ENCODE measurements at places on chromosomes 2 and 18. TPM values are rescaled to one million over a fixed set of nuclear protein-coding genes. Genes with fewer than 3 reads are reported as not detected.

Gene POMC
- not detected for total RNA-seq

DNA sequence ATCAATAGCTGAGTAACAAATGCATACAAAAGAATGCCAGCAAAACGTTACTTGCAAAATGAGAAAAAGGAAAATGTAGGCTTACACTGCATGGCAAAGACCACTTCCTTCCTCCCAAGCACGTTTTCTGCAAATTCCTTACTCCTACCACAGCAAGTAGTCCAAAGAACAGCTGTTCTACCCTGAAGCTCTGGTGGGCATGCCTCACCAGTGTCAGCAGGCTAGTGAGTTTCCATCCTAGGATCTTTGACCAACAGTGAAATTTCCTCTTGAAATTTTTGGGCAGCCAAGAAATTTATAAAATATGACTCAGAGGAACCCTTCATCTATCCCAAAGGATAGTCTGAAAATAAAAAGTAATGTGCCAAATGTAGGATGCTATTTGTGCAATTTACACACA lies 123.9 kb downstream of the ZNF532 start:
- H3K27me3 ChIP-seq, result no peaks in the 10 kb centered on the region
- H3K4me1 ChIP-seq, result no peaks in the 10 kb centered on the region
- no peaks in the 10 kb centered on the region for H3K36me3 ChIP-seq
- no peak overlapping the region for H3K4me3 ChIP-seq

Gene ITPRIPL1
- total RNA-seq, result 12.2 TPM

DNA sequence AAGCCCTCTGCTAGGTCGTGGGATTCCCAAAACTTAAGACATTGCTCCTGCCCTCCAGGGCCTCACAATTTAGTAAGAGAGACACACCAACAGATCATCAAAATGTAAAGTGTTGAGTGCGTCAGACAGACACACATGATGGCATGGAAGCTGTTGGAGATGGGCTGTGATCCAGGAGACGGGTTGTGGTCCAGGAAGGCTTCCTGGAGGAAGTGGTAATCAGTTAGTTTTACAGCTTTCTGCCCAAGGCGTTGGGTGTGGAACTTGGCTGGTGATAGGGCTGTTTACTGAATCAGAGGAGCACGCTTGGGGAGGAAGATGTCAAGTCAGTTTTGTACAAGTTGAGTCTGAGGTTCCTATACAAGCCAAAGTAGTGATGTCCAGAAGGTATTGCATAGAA lies 24.0 kb upstream of the GLI2 start:
- H3K27ac ChIP-seq, result no peak overlapping the region
- H3K27me3 ChIP-seq, result no peaks in the 10 kb centered on the region
- no peaks in the 10 kb centered on the region for H3K4me1 ChIP-seq
- no peaks in the 10 kb centered on the region for H3K36me3 ChIP-seq

Gene DIPK1C
- 0.26 TPM for total RNA-seq

Gene GAL3ST2
- 1.6 TPM for total RNA-seq

Gene CNRIP1
- total RNA-seq, result not detected

DNA sequence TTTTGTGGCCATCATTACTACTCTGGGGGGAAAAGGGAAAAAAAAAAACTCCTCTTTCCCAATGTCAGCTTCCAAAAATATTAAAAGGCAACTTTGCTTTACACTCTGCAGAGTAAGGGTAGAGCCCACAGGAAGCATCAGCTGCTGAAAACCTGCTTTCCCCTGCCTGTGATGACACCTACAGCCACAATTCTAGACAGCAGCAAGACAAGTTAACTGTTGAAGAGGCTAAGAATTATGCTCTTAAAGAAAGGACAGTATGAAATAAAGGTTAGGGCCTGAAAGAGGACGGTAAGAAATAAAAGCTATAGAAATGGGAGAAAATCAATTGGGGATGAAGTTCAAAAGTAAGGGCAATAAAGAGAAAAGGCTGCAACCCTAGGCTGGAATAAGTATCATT lies 3.0 kb downstream of the PDE11A start:
- H3K27me3 ChIP-seq, result peaks cover 12% of the 10 kb centered on the region
- no peak for DNase-seq
- no peak overlapping the region for H3K4me3 ChIP-seq
- no peaks in the 10 kb centered on the region for H3K36me3 ChIP-seq

DNA sequence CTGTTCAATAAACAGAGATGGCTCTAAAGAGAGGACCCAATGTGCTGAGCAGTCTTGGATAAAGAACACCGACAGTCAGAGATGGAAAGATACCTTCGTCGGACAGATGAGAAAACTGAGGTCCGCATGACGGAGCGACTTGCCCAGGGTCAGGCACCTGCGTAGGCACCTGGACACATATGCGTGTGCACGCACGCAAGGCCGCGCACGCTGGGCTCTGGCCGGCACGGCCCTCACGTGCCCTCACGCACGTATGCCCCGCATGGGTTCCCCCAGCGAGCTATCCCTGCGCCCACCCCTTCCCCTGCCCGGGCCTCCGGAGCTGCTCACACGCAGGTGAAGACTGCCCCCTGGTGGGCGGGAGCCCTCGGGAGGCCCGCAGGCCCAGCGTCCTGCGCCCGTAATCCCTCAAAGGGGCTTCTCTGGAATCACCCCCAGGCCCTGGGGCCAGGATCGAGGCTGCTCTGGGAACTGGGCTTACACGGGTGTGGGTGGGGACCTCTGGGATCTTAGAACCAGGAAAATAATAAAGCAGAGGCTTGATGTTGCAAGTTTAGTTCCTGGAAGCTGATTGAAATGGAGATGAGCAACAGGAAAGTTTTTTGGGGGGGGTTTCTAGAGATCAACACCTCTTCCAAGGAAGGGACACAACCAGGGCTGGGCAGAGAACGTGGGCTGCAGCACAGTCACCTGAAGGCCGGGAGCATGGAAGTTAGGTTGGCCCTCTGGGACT lies 246.3 kb downstream of the TNS1 start:
- H3K4me1 ChIP-seq, result no peaks in the 10 kb centered on the region
- DNase-seq, result no peak
- H3K36me3 ChIP-seq, result no peaks in the 10 kb centered on the region
- no peak overlapping the region for H3K27ac ChIP-seq

Gene PROKR1
- not detected for total RNA-seq

- no peaks in the 10 kb centered on the region for H3K27me3 ChIP-seq
- H3K4me1 ChIP-seq, result no peaks in the 10 kb centered on the region
Measured at GRCh38 chr2:30706534-30707303, 100.5 kb downstream of the CAPN13 start.

GRCh38 chr2:218996937-218997336 lies 3.7 kb upstream of the CRYBA2 start:
- no peak overlapping the region for H3K27ac ChIP-seq
- H3K27me3 ChIP-seq, result no peaks in the 10 kb centered on the region
- H3K4me1 ChIP-seq, result peaks cover 4% of the 10 kb centered on the region
- H3K4me3 ChIP-seq, result no peak overlapping the region
- no peak for DNase-seq

DNA sequence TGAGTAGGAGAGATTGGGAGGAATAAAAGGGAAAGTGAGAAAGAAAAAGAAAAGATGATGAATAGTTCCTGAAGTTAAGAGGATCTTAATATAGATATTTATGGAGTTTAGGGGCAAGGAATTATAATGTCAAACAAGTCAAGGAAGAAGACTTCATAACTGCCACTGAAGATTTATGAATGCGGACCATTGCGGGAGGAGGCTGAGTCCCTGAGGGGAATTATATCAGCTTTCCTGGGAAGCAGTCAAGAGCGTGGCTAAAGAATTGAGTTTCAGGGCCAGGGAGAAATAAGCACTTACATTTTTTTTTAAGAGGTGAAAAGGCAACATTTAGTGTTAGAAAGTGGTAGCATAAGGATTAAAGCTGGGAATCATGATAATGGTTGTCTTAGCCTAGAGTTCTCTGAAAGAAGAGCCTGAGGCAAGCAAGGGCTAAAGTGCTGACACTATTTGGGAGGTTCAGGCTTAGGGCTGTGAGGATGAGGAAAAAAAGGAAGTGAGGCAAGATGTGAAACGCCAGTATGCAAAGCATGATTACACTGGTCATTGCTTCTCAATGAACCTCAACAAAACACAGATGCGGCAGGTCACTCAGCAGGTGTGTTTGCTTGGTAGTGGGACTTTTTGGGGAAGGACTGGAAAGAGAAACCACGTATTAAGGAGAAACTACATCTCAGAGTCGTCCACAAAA lies 217.1 kb downstream of the SLC4A3 start:
- no peak for DNase-seq
- H3K4me3 ChIP-seq, result no peak overlapping the region
- H3K36me3 ChIP-seq, result no peaks in the 10 kb centered on the region
- no peaks in the 10 kb centered on the region for H3K27me3 ChIP-seq

Gene TRIM43
- total RNA-seq, result not detected

Gene PLCD4
- total RNA-seq, result 12.9 TPM

Gene ERICH2
- total RNA-seq, result 0.74 TPM
